ENCODE measurements at places on chromosomes 13 and 19.
A peak's percentile ranks its signal among the peaks of the same experiment; 100 is the strongest.

DNA sequence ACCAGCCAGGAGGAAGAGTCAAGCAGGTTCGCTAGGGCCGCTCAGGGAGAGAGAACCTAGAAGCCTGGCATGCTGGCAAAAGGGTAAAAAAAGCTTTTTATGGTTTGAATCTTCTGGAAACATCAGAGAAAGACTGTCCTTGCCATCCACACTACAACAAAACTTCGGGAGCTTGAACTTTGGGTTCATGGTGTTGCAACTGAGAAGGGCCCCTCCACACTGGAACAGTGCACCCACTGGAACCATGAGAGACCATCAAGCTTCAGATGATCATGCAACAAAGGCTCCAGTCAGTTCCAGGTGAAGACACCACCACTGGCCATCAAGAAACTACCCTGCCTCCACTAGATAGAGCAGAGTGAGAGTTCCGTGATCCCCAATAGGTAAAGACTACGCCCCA lies 170.1 kb downstream of the RGCC start:
- no peak for DNase-seq

DNA sequence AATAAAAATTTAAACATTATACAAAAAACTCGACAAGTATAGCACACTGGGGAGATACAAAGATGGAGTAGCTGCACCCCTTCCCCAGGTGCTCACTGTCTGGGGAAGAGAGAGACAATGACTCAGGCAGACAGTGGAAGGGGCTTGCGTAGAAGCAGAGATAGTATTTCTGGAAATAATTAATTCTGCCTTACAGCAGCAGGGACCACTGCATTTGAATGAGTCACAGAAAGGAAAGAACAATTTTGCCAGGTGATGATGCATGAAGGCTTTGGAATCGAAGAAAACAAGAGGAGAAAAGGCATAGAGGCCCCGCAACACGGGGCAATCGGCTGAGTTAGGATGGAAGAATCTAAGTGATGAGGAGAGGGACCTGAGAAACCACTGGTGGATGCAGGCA lies 447.4 kb downstream of the EFNB2 start:
- DNase-seq: no peak

DNA sequence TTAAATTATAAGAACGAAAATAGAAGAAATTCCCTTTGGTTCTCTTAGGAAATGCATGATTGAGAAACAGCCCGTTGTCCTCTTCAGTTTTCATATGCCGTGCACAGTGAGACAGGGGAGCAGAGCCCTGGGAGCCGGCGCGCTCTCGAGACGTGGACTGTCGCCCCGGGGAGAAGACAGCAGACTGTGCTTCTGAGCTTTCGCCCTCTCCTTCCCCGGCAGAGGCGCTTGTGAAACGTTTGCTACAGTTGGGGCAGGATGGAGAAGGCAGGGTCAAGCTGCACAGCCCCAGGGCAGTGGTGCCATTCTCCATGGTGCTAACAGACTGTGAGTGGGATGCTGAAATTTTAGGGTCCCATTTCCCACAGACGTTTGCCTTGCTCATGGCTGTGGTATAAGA lies 192.2 kb upstream of the KL start:
- no peak for DNase-seq

DNA sequence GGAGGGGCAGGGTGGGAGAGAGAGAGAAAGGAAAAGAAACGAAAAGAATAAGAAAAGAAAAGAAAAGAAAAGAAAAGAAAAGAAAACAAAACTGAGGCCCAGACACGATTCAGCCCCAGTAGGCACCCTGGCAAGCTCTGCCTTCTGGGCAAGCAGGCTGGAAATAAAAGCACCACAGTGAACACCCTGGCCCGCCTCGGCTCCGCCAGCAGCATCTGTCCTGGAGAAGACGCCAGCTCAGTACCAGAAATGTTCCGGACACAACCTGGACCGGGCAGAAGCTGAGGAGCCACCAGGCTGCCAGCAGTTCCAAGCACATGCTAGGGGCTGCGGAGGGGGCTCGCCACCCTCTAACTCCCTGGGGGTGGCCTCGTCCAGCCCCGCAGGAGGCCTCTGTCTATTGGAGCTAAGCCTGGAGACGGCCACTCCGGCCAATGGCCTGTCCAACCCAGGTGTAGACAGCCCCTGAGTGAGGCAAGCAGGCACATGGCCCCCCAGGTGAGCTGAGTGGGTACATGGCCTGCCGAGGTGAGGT lies 11.4 kb upstream of the CPAMD8 start:
- no peak for DNase-seq

- no peak for DNase-seq
Measured at GRCh38 chr19:10404888-10405820, 1.8 kb upstream of the CDC37 start.

- DNase-seq: peak; percentile 12
Measured at GRCh38 chr19:21439201-21439751, 42.3 kb downstream of the ZNF493 start.

DNA sequence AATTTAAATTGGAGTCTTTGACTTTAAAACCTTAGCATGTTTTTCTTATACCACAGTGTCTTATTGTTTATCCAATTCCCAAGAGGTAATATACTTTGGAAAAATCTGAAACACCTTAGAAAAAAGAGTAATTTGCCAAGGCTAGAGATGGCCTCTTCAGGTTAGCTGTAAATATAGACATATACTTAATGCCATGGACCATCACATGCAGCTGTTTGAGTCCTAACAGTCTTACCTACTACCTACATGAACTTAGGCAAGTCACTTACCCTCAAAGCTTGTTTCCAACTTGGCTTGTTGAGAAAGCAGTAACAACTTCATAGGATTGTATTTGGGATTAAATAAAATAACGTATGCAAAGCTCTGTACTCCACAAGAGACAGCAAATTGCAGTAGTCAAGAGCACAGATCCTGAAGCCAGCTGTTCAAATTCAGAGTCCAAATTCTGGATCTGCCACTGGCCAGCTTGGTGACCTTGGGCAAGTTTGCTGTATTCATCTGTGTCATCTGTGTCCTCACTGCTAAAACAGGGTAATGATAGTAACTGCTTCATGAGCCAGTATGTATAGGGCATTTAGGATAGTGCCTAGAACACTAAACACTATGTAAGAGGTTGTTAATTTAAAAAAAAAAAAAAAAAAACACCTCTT lies 13.2 kb upstream of the SPART start:
- DNase-seq: no peak

DNA sequence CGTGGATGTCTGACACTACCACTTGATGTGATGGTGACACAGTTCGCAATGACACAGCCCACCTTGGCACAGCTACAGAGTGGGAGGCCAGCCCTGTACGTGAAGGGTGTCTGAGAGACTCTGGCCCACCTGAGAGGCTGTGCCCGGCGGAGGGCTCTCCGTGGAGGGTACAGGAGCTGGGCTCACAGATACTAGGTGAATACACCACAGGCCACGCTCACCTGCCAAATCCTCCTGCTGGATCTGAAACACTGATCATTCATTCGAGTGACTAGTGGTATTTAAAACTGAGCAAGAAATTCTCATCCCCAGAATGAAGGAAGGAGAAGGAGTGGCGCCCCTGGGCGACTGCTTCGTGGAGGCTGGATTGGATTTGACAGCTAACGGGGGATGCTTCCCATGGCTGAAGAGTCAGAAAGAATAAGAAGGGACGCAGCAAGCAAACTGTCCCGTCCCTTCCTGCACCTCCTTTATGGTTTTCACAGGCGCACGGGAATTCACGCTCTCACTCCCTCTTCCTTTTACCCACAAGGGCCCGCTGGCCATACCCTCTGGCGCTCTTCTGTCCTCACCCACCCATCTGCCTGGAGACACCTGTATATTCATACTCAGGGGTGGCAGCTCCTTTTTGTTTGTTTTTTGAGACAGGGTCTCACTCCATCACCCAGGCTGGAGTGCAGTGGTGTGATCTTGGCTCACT lies 25.0 kb downstream of the CEBPG start:
- no peak for DNase-seq
